ENCODE measurements at places on chromosomes 4 and X.

DNA sequence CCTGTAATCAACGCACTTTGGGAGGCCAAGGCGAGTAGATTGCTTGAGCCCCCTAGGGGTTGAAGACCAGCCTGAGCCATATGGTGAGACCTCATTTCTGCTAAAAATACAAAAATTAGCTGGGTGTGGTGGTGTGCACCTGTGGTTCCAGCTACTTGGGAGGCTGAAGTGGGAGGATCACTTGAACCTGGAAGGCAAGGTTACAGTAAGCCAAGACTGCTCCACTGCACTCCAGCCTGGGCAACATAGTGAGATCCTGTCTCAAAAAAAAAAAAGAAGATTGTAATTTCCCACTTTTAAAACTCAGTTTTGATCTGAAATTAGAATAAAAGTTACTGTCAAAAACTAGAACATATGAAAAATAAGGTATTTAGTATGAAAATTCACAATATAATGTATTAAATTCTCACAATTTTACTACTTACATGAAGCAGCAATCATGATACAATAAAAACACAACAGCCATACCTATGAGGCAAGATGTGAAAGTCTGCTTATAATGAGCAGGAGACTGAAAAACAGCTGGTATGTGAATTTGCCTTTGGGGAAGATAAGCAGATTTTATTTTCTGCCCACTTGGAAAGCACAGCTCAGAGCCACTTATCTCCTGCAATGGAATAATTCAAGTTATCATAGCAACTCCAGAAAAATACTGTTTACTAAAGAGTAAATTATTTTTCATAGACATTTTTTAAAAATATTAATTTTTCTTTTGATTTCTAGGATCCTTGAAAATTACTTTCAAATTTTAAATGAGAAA is 50.6 kb downstream of the ZGRF1 start:
- DNase-seq = no peak

DNA sequence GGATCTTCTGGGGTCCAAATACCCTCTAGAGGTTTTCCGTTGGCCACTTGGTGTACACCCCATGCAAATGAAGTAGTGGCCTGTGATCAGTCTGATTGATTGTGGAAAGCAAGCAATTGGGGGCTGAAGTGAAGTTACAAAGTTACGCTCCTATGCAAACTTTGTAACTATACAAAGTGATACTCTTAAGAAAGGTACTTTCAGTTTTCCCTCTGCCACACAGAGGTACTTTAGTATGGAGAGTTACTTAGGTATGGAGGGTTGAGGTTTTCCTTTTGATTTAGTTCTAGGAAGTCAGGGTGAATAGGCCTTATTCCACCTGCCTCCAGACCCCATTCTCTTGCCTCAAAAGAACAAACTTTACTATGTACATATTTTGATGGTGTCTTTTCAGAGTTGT is 28.7 kb downstream of the STAG2 start:
- DNase-seq = no peak

- DNase-seq = no peak
Observed at GRCh38 chr4:14446311-14446710, 556.0 kb upstream of the CPEB2 start.

DNA sequence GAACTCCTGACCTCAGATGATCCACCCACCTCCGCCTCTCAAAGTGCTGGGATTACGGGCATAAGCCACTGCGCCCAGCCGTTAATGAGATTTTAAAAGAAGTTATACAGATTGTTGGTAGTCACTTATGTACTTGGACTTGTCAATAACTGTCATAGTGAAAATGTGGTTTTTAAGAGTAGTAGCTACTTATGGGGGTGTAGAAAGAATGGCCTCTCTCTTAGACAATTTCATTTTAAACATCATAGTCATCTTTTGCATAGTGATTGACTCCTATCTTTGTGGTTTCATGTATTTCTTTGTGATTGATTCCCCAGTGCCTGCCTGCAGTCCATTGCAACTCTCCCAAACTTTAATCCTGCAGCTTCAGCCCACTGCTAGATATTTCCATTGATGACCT is 17.4 kb downstream of the FAM199X start:
- no peak for DNase-seq

DNA sequence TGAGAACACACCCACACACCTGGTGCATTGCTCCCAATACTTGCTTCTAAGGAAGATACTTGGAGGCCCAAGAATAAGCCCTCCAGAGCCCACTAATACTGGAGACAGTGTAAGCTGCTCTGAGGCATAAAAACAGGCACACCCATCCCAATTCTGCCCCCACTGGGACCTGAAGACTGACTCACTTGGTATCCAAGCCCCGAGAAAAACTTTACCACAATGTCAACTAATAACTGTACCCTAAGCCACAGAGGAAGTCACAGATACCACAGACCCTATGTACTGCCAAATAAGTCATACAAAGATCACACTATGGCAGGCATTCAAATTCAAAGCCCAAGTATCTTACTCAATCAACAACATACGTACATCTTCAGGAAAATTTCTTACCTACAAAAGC is 398.2 kb upstream of the SPANXN1 start:
- DNase-seq = no peak

DNA sequence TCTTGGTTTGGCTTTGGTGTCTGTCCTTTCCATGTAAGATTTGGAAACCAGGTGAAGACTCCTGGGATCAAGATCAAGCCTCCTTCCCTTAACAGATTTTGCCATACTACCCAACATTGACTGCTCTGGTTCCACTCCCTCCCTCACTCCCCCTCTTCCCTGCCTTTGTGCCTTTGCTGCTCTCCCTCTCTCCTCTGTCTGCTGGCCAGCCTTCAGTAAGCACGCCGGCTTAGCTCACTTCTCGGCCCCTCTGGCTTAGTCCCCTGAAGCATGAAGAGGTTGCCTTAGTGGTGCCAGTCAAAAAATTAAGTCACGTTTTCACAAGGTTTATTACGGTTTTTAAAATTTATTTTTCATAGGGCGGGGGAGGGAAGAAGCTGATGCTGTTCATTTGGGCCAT is 6.0 kb downstream of the GRIA3 start:
- DNase-seq = no peak

- no peak for DNase-seq
Observed at GRCh38 chr4:184728858-184729257, 5.0 kb downstream of the CENPU start.

DNA sequence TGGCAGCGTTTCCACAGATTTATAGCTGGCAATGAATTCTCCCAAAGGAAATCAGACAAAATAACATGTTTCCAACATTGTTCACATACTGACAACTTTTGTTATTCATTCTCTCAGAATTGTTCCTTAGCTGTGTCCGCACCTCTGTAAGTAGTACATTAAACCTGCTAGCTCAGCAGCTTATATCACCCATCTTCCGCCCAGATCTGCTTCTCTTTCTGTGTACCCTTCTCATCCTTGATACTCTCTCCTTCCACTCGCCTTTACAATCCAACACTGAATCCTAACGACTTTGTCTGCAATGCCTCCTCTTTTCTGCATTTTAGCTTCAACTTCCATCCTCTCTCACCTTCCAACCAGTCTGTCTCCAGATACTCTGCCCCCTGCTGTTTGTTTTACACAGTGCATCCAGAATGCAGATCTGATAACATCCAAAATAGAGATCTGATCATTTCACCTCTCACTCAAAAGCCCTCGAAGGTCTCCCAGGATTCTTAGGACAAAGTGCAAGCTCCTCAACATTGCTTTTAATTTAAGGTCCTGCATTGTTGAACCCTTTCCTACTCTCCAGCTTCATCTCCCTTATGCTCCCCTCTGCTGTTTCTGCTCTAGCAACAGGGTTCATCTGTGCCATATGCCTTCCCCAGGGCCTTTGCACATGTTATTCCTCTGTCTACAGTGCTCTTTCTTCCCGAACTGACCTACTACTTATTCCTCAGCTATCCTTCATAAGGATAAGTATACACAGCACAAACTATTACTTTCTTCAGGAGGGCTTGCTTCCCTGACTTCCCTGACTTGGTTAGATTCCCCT is 67.3 kb upstream of the VBP1 start:
- peak; percentile 24 for DNase-seq

DNA sequence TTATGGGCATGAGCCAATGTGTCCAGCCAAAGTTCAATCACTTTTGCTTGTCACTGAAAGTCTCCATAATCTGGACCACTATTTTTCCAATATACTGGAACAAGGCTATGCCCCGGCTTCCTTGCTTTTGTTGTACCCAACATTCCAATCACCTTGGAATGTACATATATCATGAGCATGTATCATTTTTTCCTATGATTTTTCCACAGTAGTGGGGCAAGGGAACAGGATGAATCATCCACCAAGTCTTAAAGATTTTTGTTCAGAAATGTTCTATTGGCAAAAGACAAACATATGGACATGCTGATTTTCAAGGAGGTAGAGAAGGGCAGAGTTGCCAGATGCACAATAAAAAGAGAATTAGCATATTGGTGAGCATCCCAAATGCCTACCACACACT is 548.1 kb upstream of the INTU start:
- DNase-seq = no peak

GRCh38 chr4:61549336-61549735 is 349.2 kb downstream of the ADGRL3 start:
- DNase-seq = no peak

DNA sequence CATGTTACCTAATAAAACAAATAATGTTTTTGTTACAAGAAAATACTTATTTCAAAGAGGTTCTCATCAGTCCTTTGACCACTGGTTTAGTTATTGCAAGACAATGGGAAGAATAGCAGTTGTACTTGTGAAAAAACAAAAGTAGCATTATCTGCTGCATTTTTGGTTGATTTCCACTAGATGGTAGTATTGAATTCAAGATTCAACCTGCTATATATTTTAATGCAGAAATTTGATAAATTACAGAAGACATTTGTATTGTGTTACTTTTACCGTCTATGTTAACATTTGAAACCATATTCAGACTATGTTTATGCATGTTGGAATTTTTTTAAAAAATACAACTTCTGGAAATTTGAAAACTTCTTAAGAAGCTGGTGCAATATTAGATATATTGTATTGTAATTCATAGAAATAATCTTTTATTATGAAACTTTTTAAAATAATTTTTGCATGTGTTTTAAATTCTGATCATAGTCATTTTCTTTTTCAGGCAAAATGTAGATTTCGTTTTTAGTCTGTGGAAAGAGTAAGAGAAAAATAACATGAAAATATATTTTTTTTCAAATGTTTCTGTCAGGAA is 56.4 kb downstream of the SPCS3 start:
- peak; percentile 7 for DNase-seq

GRCh38 chr4:114116861-114117260 is 137.4 kb upstream of the ARSJ start:
- no peak for DNase-seq

DNA sequence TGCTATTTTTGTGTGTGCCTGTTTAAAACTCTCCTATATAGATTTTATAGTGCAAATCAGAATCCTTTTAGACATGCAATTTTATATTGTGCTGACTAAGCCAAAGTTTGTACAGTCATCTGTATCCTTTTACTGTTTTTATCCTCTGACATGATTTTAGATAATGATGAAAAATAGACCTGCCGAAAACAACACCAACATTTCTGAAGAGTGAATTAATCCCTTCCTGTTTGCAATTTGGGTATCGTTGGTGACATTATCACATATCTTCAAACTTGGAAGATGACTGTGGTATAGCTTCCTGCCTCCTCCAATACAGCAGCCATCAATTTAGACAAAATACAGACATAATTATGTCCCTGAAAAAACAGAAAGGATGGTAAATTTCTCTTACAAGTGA is 28.9 kb upstream of the DSPP start:
- no peak for DNase-seq

- DNase-seq = no peak
Observed at GRCh38 chrX:99271641-99272040, 1138.4 kb downstream of the PCDH19 start.

GRCh38 chrX:19127649-19128168 is 5.4 kb upstream of the ADGRG2 start:
- DNase-seq = no peak

DNA sequence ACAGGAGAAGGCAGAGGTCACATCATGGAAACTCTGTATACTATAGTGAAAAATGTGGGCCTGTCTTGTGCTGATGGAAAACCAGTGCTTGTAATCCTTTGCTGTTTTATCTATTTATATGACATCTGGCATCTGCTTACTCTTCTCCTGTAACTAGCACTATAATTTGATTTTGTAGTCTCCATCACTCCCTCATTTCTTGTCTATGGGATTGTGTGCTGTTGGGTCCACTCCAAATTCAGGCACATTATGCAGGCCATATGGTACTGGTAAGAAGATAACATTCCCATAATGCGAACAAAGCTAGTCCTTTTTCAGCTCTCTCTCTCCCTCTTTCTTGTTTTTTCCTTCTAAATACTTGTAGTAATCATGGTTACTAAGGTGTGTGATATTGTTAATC is 581.2 kb upstream of the IGFBP7 start:
- no peak for DNase-seq

- peak; percentile 52 for DNase-seq
Observed at GRCh38 chrX:136028383-136028984, 43.2 kb downstream of the SLC9A6 start.

GRCh38 chr4:53545273-53545672 is 46.0 kb downstream of the LNX1 start:
- DNase-seq = no peak

- DNase-seq = no peak
Observed at GRCh38 chr4:184328022-184328736, 110.5 kb upstream of the ENPP6 start.

GRCh38 chr4:57668621-57669020 is 558.4 kb upstream of the IGFBP7 start:
- DNase-seq = no peak

GRCh38 chr4:151960449-151961230 is 199.8 kb upstream of the GATB start:
- no peak for DNase-seq

GRCh38 chrX:19549838-19550237 is 34.5 kb upstream of the MAP3K15 start:
- DNase-seq = no peak

- no peak for DNase-seq
Observed at GRCh38 chr4:156100651-156101050, 147.0 kb upstream of the CTSO start.

DNA sequence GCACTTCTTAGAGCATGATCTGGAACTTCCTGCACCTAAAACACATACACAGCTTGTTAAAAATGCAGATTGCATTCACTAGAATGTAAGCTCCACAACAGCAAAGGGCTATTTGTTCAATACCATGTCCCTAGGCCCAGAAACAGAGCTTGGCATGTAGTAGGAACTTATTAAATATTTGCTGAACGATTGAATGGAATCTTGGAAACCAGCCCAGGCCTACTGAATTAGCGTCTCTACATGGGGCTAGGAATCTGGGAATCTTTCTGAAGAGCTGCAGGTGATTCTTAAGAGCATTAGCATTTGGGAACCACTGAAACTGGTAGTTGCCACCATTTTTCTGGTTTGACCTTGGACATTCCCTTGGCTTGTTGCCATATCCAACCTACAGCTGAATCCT is 234.1 kb downstream of the STIM2 start:
- no peak for DNase-seq

All from CD4-positive, alpha-beta memory T cell (primary cell).